ENCODE measurements at places on chromosomes 3 and 15.
A peak's percentile ranks its signal among the peaks of the same experiment; 100 is the strongest.

- H3K27ac ChIP-seq, result no peak overlapping the region
- no peak overlapping the region for H3K4me3 ChIP-seq
- DNase-seq, result no peak
- no peaks in the 10 kb centered on the region for H3K36me3 ChIP-seq
- H3K4me1 ChIP-seq, result no peaks in the 10 kb centered on the region
These were observed 29.9 kb downstream of the IL5RA start for GRCh38 chr3:3080309-3080708.

- no peak overlapping the region for H3K27ac ChIP-seq
- no peak for DNase-seq
- H3K27me3 ChIP-seq, result no peaks in the 10 kb centered on the region
- H3K4me1 ChIP-seq, result no peaks in the 10 kb centered on the region
- no peaks in the 10 kb centered on the region for H3K36me3 ChIP-seq
These were observed 54.0 kb downstream of the DAPK2 start for GRCh38 chr15:63992300-63992699.

GRCh38 chr3:4904811-4905695 is 74.2 kb upstream of the BHLHE40 start:
- no peak overlapping the region for H3K4me3 ChIP-seq
- H3K4me1 ChIP-seq, result peaks cover 17% of the 10 kb centered on the region
- no peaks in the 10 kb centered on the region for H3K36me3 ChIP-seq
- DNase-seq, result no peak
- no peaks in the 10 kb centered on the region for H3K27me3 ChIP-seq

DNA sequence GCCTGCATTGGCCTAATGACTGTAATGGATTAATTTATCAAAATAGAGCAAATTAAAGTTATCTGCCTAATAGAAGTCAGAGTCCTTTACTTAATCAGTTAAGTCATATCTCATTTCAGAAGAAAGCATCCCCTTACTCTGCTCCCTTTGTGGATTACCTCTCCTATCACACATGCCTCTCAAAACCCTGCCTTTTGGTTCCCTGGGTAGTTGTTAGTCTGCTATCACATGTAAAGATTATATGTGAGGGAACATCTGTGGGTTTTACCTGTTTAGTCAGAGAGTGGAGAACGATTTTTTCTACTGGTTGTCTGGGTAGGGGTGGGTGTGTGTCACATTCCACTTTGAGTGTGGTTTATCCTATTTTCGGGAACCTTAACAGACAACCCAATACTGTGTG is 16.4 kb downstream of the UBE2E2 start:
- no peak for DNase-seq
- no peaks in the 10 kb centered on the region for H3K36me3 ChIP-seq
- H3K4me1 ChIP-seq, result no peaks in the 10 kb centered on the region
- H3K27ac ChIP-seq, result no peak overlapping the region
- H3K27me3 ChIP-seq, result no peaks in the 10 kb centered on the region

DNA sequence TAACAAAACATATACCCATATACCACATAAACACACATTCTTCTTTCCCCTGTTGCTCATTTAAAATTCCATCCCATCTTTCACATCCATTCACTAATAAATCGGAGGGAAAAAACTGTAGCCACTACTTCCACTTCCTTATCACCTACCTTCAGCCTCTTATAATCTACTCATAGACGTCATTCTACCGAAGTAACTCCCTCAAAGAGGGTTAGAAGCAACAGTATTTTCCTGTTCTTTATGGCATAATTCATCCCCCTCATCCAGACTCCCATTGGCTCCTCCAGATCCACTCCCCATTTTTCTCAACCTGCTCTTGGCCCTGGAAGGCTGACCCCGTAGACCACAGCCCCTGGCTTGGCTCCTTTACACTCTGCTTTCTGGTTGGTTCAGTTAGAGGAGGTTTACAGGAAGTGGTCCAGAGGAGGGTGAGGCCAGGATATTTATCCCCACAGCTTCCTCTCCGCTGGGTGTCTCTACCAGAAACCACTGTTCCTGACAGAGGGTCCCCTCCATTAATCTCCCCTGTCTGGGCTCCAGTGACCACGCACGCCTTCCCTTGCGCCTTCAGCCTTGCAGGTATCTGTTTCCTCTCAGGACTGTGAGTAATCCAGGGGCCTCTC is 46.3 kb downstream of the FMN1 start:
- no peak for DNase-seq
- peaks cover 7% of the 10 kb centered on the region for H3K4me1 ChIP-seq
- H3K27ac ChIP-seq, result no peak overlapping the region
- no peaks in the 10 kb centered on the region for H3K27me3 ChIP-seq
- H3K4me3 ChIP-seq, result no peak overlapping the region

- H3K36me3 ChIP-seq, result no peaks in the 10 kb centered on the region
- peaks cover 5% of the 10 kb centered on the region for H3K4me1 ChIP-seq
- no peaks in the 10 kb centered on the region for H3K27me3 ChIP-seq
- no peak for DNase-seq
- no peak overlapping the region for H3K27ac ChIP-seq
These were observed 126.5 kb downstream of the UBE2E2 start for GRCh38 chr3:23329471-23330105.

DNA sequence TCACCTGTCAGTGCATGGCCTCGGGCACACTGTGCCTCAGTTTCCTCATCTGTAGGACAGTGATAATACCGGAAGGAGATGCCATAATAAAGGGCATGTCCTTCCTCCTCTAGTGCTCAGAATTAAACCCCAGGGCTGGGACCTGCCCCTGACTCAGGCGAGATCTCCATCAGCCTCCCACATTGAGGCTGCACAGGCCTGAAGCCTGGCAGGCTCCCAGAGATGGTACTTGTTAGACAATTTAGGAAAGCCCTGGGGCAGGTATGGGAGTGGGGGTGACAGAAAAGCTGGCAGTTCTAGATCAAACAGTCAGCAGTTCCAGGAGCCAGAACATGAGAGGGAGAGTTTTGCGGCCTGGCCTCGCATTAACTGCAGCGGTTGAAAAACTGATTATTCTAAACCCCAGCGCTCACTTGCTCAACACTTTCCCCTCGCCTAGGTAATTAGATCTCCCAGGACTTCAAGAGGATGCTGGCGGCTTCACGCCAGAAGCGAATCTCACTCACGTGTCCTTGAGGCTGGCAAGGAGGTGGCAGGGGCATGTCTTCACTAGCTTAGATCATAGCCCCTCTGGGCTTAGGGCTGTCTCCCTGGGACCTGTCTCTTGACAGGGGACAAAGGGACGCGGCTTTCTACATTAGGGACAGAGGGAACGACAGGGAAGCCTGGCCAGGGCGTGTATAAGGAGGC is 73.1 kb downstream of the ATP2B2 start:
- H3K27me3 ChIP-seq, result no peaks in the 10 kb centered on the region
- H3K4me3 ChIP-seq, result no peak overlapping the region
- H3K4me1 ChIP-seq, result peaks cover 11% of the 10 kb centered on the region

DNA sequence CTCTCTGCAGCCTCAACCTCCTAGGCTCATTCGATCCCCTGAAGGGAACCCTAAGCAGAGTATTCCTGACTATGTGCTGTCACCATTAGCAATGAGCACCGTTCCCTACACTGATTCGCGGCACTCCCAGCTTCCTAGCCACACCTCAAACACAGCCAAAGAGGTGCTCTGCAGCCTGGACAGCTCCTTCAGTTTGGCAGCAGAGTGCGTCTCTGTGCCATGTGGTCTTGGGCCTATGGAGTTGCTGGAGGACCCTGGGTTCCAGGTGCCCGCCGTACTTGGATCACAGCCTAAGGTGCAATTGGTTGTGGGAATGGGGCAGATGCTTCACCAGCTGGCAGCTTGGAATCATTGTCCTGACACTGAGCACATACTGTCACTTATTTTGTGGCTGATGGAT is 17.3 kb upstream of the IL12A start:
- H3K4me1 ChIP-seq, result no peaks in the 10 kb centered on the region
- no peak overlapping the region for H3K27ac ChIP-seq
- no peak for DNase-seq
- no peaks in the 10 kb centered on the region for H3K27me3 ChIP-seq
- H3K4me3 ChIP-seq, result no peak overlapping the region

- peaks cover 12% of the 10 kb centered on the region for H3K36me3 ChIP-seq
- no peak for DNase-seq
- H3K27me3 ChIP-seq, result no peaks in the 10 kb centered on the region
- no peaks in the 10 kb centered on the region for H3K4me1 ChIP-seq
- no peak overlapping the region for H3K4me3 ChIP-seq
These were observed 258.7 kb downstream of the SLCO3A1 start for GRCh38 chr15:92112180-92112579.

DNA sequence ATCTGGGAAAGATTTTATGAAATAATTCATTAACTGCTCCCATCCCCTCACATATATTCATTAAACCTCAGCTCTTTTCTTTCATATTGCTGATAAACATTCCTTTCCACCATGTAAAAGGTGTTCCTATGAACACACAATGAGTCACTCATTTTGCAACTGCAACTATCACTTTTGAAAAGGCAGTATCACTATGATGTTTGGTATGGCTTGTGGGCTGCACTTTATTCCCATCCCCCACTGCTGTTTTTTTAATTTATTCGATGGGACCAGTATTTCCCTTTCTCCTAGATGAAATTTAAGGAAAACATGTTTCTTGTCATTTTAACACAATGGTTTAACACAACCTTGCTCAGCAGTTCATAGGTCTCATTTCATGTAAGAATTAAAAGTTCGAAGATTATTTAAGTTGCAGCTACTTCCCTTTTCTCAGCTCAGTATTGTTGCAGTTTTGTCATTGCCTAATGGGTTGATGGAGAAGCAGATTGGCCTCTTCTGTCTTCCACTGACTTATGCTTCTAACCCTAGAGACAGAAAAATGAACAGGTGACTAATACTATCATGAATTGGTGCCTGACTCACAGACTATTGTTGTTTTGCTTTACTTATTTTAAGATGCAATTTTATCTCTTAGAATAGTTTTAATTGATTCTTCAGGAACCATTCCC is 280.3 kb downstream of the ZPLD1 start:
- H3K4me1 ChIP-seq, result no peaks in the 10 kb centered on the region
- H3K27me3 ChIP-seq, result no peaks in the 10 kb centered on the region
- H3K4me3 ChIP-seq, result no peak overlapping the region
- no peak for DNase-seq

DNA sequence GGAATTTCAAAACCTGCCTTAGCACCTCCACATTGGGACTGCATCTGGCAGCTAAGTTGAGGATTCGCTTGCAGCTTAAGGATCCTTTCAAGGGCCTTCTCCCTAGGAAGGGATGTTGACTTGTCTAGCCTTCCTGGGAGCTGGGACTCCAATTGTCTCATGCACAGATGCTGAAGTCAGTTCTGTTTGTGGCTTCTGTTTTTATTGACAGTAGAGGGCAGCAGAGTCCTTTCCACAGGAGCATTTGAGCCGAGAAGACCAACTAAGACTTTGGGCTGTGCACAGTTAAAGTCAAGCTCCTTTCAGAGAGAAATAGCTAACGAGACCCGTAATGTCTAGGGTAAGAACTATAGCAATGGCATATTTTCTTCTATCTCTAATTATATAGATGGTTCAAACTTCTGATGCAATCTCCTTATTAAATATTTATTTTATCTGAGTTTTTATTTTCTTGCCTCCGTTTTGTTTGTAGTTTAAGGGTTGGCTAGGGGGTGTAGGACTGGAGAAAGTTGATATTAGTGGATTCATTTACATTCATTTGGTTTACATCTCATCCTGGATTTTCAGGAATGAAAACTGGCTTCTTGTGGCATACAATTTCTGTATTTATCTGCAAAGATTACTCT is 59.7 kb upstream of the KBTBD8 start:
- H3K27ac ChIP-seq, result no peak overlapping the region
- no peaks in the 10 kb centered on the region for H3K4me1 ChIP-seq
- no peak overlapping the region for H3K4me3 ChIP-seq
- H3K36me3 ChIP-seq, result no peaks in the 10 kb centered on the region
- H3K27me3 ChIP-seq, result no peaks in the 10 kb centered on the region
- peak; percentile 2 for DNase-seq

GRCh38 chr3:182671942-182672341 is 121.4 kb upstream of the ATP11B start:
- no peaks in the 10 kb centered on the region for H3K36me3 ChIP-seq
- no peak overlapping the region for H3K27ac ChIP-seq
- DNase-seq, result no peak
- H3K27me3 ChIP-seq, result no peaks in the 10 kb centered on the region

DNA sequence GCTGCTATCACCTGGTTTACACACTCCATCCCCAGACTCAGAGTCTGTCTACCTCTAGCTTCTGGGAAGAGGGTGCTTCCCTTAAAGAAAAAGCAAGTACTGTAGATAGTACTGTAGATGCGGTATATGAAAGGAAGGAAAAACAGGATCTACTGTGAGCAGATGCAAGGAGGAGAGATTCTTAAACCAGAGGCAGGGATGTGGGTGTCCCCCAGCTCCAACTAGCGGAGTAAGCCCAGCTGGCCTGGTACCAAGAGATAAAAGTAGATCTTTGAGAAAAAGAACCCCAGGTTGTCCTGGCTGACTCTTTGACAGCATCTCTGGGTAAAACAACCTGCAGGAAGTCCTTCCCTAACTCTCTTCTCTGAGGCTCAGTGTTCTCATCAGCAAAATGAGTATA is 523.7 kb upstream of the PROK2 start:
- H3K4me3 ChIP-seq, result no peak overlapping the region
- no peak overlapping the region for H3K27ac ChIP-seq
- H3K27me3 ChIP-seq, result no peaks in the 10 kb centered on the region
- no peaks in the 10 kb centered on the region for H3K36me3 ChIP-seq
- DNase-seq, result no peak

- H3K36me3 ChIP-seq, result peaks cover 10% of the 10 kb centered on the region
- no peak overlapping the region for H3K27ac ChIP-seq
- H3K27me3 ChIP-seq, result no peaks in the 10 kb centered on the region
These were observed 23.0 kb upstream of the MUC20 start for GRCh38 chr3:195697582-195698324.

GRCh38 chr15:66452971-66453580 is 44.5 kb downstream of the SNAPC5 start:
- DNase-seq, result no peak
- H3K27me3 ChIP-seq, result no peaks in the 10 kb centered on the region
- H3K36me3 ChIP-seq, result peaks cover 7% of the 10 kb centered on the region
- H3K27ac ChIP-seq, result no peak overlapping the region
- no peaks in the 10 kb centered on the region for H3K4me1 ChIP-seq
- no peak overlapping the region for H3K4me3 ChIP-seq

GRCh38 chr3:110165753-110166152 is 828.4 kb upstream of the DPPA4 start:
- no peaks in the 10 kb centered on the region for H3K27me3 ChIP-seq
- H3K36me3 ChIP-seq, result no peaks in the 10 kb centered on the region
- H3K4me3 ChIP-seq, result no peak overlapping the region
- no peak overlapping the region for H3K27ac ChIP-seq
- no peak for DNase-seq

- DNase-seq, result no peak
- H3K4me3 ChIP-seq, result no peak overlapping the region
- H3K27me3 ChIP-seq, result no peaks in the 10 kb centered on the region
- no peaks in the 10 kb centered on the region for H3K36me3 ChIP-seq
These were observed 30.9 kb upstream of the MANF start for GRCh38 chr3:51354172-51354571.

- no peaks in the 10 kb centered on the region for H3K4me1 ChIP-seq
- no peak overlapping the region for H3K27ac ChIP-seq
- no peak for DNase-seq
- no peaks in the 10 kb centered on the region for H3K36me3 ChIP-seq
These were observed 55.6 kb downstream of the MAGI1 start for GRCh38 chr3:65983100-65983499.

- H3K4me1 ChIP-seq, result no peaks in the 10 kb centered on the region
- H3K36me3 ChIP-seq, result no peaks in the 10 kb centered on the region
- H3K4me3 ChIP-seq, result no peak overlapping the region
- no peaks in the 10 kb centered on the region for H3K27me3 ChIP-seq
- no peak overlapping the region for H3K27ac ChIP-seq
These were observed 31.5 kb upstream of the MLF1 start for GRCh38 chr3:158539414-158540014.

GRCh38 chr3:193971261-193971751 is 164.6 kb upstream of the HES1 start:
- H3K27me3 ChIP-seq, result no peaks in the 10 kb centered on the region
- H3K4me1 ChIP-seq, result no peaks in the 10 kb centered on the region
- H3K4me3 ChIP-seq, result no peak overlapping the region
- no peak overlapping the region for H3K27ac ChIP-seq

All from effector memory CD4-positive, alpha-beta T cell (primary cell).